Foreskin fibroblast (primary cell): ENCODE measurements at places on chromosomes 7 and 10.
A peak's percentile ranks its signal among the peaks of the same experiment; 100 is the strongest.

DNA sequence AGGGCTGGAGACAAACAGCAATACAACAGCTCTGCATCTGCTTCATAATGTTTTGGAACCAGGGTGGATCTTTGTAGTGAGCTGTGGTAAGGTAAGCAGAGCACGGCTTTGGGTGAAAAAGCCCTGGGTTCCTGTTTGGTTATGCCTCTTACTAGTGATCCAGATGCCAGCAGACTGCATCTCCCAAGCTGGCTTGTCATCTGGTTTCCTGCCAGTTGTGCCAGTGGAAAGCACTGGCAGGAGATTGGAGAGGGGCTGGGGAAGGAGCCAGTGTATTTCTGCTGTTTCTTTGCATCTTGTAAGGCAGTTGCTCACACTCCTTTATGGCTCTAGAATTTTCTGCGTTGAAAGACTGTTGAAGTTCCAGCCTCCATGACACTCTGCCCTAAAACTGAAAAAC lies 137.6 kb downstream of the TSPAN12 start:
- no peak for DNase-seq

DNA sequence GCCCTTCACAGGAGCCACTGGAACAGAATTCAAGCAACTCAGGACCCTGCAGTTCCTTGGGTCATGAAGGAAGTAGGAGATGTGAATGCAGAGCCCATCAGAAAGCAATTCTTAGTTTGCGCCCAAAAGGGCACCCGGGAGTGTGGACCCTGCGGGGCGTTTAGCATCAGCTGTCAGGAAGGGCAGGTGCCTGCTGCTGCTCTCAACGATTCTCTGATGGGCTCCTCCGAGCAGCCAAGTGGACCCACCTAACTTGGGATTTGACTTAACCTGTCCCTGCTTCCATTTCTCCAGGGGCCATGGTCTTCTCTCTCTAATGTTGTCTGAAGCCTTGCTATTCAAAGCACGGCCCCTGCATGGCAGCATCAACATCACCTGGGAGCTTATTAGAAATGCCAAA lies 17.1 kb downstream of the CPA5 start:
- DNase-seq: no peak

DNA sequence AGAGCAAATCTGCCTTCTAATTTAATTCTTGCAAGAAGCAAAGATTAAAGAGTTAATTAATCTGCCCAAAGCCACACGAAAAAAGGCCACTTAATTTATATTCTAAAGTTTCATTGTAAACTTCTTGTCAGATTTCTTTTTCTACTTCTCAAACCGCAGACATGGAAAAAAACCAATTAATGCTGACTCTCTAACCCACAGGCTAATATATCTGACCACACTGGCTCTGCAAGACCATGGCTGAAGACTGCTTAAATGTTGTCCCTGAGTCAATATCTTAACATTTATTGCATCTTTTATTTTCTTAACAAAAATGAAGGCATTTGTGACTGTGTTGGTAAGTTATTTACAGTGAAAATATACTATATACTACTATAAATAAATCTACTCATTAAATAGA lies 234.0 kb upstream of the SP8 start:
- no peak for DNase-seq

DNA sequence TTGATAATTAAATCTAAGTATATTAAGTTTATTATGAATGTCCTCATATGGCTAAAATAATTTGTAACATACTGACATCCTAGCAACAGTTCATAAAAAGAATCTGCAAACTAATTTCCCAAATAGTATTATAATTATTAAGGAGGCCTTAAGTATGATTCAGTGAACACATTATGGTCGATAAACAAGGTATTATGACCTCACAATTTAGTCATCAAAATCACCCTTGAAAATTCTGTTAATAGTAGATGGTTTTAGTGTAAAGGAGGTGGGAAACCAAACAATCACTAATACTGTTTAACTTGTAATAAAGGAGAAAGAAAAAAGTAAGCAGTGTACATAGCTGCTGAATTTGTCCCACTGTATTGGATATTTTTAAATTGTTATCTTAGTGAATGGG lies 2.1 kb downstream of the ETV1 start:
- DNase-seq: peak; percentile 20

GRCh38 chr7:91067242-91067641 lies 197.0 kb upstream of the FZD1 start:
- DNase-seq: no peak
